ENCODE measurements at places on chromosomes 1 and 21.

DNA sequence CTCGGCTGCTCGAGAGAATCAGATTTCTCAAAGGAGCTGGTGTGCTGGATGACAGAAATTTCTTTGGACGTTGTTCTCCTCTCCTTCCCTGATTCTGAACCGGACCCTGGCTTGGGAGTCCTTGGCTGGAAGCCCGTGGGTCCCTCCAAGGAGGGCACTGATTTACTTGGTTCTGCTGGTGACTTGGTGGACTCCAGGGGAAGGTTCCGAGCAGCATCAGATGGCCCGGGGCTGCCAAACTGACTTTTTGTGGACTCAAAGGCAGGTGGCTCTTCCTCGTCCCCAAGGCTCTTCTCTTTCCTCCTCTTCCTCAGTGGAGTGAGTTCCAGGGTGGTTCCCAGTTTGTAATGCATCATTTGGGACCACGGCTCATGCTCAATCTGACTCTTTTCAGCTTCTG, 97.9 kb upstream of the EDN2 start:
- DNase-seq: no peak

- no peak for DNase-seq
These were observed 11.7 kb downstream of the CD2 start for GRCh38 chr1:116765962-116766361.

DNA sequence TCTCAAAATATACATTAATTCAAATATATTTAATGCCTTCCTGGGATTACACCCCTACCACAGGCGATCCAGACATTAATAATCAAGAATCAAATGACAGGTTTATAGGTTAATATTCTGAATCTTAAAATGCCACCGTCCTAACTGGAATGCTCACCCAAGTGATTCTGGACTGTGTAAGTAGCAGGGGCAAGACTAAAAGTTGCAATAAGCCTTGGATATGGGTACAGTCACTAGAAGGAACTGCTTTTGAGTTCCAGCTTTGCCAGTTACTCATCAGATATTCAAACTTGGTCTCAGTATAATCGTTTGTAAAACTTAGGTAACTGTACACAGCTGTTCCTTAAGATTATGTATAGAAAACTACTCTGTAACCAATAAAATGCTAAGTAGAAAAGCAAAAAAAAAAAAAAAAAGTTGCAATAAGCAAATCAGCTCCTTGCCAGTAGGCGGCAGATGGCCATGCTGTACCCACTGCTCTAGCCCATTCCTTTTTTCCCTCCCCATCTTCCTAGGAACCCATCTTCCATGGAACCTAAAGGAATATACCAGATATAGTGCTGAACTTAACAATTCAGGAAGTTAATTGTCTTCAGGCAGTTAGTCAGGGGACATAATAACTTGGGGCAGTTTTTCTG, 10.5 kb downstream of the RO60 start:
- no peak for DNase-seq

- DNase-seq: no peak
These were observed 177.5 kb downstream of the VPS13D start for GRCh38 chr1:12407050-12407961.

- DNase-seq: no peak
These were observed 925.8 kb downstream of the MRPL39 start for GRCh38 chr21:24681456-24681855.

DNA sequence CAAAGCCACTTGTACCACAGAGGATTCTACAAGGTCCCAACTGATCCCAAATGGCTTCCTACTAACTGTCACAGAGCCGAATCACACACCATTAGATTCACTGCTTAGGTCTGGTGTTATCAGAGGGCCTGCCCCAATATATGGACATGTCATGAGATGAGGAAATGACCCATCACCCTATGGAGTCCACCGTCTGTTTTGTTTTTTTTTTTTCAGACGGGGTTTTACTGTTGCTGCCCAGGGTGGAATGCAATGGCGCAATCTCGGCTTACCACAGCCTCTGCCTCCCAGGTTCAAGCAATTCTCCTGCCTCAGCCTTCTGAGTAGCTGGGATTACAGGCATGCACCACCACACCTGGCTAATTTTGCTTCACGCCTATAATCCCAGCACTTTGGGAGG, 83.8 kb upstream of the ETS2 start:
- no peak for DNase-seq

DNA sequence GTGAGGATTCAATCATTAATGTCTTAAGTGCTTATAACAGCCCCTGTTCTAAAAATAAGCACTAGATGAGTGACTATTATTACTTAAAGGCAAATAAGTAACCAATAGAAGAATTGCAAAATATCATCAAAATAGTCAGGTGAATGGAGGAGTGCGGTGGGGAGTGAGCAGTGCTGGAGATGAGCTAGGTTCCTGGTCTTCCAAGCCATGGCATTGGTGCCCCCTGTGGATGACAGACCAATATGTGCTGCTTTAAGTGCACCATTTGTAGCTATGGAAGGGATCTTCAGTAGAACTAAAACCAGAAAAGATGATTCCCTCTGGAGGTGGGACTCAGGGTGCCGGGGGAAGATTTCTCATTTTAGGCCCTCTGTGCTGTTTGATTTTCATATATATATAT, 46.1 kb upstream of the SLC30A1 start:
- DNase-seq: no peak

DNA sequence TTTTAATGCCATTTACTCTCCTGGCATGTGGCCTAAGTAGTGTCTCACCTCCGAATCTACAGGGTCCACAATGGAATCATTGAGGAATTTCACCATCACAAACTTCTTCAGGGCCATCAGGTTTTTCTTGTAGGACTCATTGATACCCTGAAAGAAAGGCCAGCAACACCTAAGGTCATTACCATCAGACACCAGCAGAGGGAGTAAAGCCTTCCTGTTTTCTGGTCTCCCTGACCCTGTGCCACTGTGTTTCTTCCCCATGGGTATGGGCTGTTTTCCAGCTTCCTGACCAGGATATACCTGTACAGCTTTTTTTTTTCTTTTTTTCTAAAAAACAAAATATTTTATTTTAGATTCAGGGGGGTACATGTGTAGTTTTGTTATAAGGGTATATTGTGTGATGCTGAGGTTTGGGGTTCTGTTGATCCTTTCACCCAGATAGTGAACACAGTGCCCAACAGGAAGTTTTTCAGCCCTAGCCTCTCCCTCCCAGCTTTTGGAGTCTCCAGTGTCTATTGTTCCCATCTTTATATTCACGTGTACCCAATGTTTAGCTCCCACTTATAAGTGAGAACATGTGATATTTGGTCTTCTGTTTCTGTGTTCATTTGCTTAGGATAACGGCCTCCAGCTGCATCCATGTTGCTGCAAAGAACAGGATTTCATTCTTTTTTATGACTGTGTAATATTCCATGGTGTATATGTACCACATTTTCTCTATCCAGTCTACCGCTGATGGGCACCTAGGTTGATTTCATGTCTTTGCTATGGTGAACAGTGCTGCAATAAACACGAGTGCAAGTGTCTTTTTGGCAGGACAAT, 18.3 kb downstream of the PPT1 start:
- DNase-seq: peak; percentile 27

DNA sequence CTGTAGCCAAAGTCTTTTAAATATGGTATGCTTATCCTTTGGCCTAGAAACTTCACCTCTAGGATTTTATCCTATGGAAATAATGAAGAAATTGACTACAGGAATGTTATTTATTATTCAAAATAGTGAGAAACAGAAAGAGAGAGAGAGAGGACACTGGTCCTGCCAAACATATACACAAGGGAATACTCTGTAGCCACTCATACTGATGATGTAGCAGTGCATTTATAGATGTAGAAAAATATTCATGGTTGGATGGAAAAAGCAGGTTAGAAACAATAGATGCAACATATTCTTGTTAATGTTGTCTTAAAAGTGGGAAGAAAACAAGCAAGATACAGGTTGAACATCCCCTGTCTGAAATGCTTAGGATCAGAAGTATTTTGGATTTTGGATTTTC, 22.2 kb upstream of the EPHB2 start:
- no peak for DNase-seq

GRCh38 chr1:234881893-234882771, 246.5 kb downstream of the TOMM20 start:
- DNase-seq: peak; percentile 42

- DNase-seq: peak; percentile 14
These were observed 52.1 kb downstream of the SYDE2 start for GRCh38 chr1:85148524-85149250.

DNA sequence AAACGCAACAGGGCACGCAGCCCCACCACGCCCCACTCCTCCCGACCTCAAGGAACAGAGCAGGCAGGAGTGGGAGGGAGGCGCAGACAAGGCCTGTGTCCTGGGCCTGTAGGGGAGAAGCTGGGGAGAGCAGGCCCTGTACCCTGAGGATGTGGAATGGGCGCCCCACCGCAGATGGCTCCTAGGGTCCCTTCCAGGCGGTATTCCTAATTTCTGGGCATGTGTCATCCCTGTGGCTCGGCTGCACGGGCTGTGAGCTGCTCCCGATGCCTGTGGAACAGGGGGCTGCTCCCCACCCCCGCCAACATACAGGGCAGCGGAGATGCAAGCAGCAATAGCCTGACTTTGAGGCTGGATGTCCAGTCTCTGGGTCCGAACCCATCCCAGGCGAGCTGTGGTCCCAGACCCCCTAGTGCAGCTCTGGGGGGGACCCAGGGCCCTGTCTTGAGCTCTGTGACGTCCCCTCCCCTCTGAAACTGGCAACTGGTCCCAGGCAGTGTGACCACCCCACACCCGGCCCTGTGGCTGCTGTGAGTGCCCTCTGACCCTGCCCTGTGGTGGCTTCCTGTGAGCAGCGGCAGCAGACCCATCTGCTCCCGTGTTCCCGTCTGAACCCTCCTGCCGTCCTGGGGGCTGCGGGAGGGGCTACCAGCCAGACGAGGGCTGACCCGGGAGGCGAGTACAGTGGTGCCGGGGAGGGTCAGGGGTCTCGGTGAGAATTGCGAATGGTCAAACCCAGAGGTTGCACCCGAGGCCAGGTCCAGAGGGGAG, 13.9 kb upstream of the COL6A2 start:
- no peak for DNase-seq

- no peak for DNase-seq
These were observed 2.7 kb downstream of the RPRD2 start for GRCh38 chr1:150366416-150367296.

DNA sequence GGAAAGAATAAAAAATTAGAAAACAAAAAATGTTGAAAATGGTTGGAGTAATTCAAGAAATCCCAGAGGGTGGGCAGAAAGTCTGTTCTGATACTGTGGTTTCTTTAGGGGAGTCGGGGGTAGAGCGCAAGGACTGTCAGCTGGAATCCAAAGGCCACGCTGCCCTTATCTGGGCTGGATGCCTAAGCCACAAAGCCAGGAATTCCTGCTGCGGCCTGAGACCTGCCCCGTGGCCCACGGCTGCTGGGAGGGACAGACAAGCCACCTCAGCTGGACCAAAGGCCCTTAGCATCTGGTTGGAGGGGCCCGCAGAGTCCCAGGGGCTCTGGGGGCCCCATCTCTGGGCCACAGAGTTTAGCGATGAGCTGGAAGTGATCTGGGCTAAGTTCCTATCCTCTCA, 60.2 kb downstream of the DMRTB1 start:
- no peak for DNase-seq

All from activated naive CD8-positive, alpha-beta T cell treated with anti-CD3 and anti-CD28 coated beads for 36 hours (primary cell).